ENCODE measurements at places on chromosomes 16 and 17. TPM values are rescaled to one million over a fixed set of nuclear protein-coding genes. Genes with fewer than 3 reads are reported as not detected.
A peak's percentile ranks its signal among the peaks of the same experiment; 100 is the strongest.

GRCh38 chr16:1747934-1748333 lies 23.4 kb downstream of the NME3 start:
- ATAC-seq = no peak

GRCh38 chr17:46020998-46021397 lies 21.9 kb downstream of the STH start:
- ATAC-seq = no peak

DNA sequence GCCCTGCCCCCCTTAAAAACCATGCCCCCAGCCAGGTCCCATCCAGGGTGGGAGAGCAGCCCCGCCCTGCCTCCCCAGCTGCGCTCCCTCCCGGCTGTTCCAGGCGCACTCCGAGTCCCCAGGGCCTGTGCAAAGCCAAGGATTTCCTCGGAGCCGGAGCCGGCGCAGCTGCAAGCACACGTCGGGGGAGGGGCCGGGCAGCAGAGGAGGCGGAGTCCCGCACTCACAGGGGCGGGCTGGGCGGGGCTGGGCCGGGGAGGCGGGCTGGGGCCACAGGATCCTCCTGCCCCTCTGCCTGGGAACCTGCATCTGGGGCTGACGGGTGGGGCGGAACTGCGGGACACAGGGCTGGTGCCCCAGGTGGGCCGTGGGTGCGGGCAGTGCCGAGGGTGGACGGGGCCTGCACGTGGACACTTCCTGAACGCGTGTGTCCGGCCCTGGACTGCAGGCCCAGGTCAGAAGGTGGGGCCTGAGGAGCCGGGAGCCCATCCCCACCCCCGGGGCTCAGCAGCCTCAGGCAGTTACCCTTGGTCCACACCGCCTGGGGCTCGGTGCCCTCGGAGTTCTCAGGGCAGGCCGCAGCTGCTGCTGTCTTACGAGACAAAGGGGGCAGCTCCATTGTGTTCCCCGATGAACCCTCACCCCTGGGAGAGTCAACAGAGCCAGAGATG lies 24.0 kb upstream of the SSTR5 start:
- peak; percentile 86 for ATAC-seq

- peak; percentile 57 for ATAC-seq
These were observed 19.2 kb upstream of the CACNG4 start for GRCh38 chr17:66945147-66945835.

- no peak for ATAC-seq
These were observed 33.5 kb downstream of the KANSL1 start for GRCh38 chr17:46159686-46160085.

- no peak for ATAC-seq
These were observed 11.1 kb downstream of the PTRH2 start for GRCh38 chr17:59695945-59696681.

GRCh38 chr17:35683591-35683990 lies 47.8 kb upstream of the RASL10B start:
- ATAC-seq = no peak

DNA sequence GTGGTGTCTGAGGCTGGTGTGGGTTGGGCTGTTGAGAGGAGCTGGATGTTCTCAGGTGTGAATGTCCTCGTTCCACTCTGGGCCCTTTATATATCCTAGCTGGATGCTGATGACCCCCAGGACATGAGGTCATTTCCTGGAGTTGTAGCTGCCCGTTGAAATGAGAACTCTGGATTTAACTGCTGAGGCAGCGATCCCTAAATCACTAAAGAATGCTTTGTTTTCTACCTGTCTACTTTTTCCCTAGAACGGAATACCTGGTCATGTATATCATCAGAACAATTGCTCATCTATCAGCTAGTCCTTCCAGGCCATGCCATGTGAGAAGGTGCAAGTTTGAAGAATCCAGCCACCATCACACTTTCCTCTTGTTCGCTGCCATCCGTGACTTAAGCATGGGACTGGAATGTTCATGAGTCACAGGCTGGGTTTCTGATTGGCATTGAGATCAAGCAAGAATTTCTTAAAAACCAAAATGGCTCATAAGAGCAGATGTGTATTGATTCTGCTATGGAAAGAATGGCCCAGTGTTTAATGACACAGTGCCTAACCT lies at the start of gene KRTAP2-3:
KRTAP2-3 (minus strand) TSS at position 63 of the 553 bp plus-strand sequence. CDS start 64 bp downstream, outside the sequence.
- no peak for ATAC-seq

DNA sequence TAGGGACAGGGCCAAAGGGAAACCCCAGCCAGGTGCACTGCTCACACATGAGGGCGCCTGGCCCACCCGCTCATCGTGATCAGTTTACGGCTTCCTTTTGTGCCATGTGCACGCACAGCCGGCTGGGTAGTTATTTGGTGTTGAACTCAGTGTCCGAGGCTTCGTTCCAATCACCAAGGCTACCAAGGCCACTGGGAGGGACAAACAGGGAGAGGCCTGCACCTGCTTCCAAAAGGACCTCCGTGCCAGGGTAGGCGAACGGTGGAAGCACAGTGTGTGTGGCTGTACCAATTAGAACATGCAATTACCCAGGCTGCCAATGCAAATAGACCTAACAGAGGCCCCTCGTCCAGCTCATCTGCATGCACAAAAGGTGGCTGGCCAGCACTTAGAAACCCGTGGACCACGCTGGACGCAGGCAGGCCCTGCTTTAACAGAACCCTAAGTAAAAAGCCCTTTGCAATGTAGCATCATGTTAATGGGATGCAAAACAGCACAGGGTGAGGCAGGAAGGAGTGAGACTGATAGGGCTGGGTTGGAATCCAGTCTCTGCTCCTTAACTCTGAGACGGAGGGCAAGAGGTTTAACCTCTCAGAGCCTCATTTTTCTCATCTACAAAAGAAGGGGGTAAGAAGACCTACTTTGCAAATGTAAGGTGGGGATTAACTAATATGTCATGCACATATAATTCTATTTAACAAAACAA lies 204.0 kb downstream of the XYLT1 start:
- peak; percentile 44 for ATAC-seq

DNA sequence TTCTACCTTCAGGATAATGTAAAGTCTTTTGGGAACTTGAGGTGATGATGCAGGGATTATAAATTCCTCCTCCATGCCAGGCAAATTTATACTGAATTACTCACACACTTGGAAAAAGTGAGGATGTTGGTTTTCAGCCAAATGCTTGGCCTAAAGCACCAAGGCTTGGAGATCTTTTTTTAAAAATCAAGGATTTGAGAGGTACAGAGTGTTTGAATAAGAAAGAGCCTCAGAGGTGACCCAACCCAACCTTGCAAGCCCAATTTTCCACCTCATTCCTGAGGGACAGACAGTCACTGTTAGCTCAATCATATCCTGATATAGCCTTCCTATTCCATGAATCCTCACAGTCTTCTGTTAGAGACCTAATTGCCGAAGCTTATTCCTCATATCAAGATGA lies 14.0 kb downstream of the GRIN2A start:
- no peak for ATAC-seq

DNA sequence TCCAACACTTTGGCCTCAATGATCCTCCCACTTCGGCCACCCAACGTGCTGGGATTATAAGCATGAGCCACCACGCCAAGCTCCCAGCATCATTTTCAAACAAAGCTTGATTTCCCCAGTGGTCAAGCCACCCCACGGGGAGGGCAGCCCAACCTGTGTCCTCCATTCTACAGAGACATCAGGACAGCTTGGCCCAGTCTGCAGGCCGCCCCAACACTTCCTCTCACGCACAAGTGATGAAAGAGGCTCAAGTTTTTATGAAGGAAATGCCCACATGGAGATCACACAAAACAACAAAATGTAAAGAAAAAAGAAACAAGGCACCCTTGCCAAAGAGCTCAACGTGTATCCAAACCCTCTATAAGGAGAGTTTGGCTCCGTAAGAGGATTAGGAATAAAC lies 112.4 kb downstream of the XYLT1 start:
- ATAC-seq = no peak

- no peak for ATAC-seq
These were observed 111.0 kb upstream of the CHMP6 start for GRCh38 chr17:80880648-80880985.

DNA sequence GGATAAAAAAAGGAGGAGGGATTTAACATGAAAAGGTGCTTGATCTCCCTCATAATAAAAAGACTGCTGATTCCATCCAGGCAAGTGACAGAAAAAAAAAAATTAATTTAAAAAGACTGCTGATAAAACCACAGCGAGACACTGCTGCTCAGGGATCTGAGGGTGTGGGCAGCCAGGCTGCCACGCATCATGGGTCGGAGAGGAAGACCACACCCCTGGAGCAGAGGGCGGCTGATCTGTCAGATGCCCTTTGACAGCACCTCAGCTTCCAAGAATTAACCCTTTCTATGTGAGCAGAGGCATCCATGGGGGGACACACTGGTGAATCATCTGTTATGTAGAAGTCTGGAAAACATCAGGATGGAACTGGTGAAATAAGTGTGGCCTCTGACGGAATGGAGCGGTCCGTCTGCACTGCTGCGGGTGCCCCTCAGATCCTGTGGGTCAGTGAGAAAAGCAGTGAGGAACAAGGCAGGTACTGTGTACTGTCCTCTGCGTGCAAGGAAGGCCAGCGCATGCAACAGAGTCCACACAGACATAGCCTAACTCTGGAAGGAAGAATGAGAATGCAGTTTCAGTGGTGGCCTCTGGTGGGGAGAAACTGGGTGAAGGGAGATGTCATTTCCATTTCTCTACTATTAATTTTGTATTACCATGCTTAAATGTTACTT lies 19.8 kb downstream of the MAPT start:
- no peak for ATAC-seq

- no peak for ATAC-seq
These were observed 147.0 kb upstream of the CIBAR2 start for GRCh38 chr16:85259115-85259831.

The METTL26 gene
- total RNA-seq = 67.6 TPM

The LRRC75A gene
- 4.3 TPM for total RNA-seq

The ACBD4 gene
- 5.9 TPM for total RNA-seq

The OR1F1 gene
- total RNA-seq = 1.4 TPM

The TPSAB1 gene
- not detected for total RNA-seq

The SLC13A2 gene
- total RNA-seq = 0.17 TPM

The SPN gene
- 0.33 TPM for total RNA-seq

The VPS9D1 gene
- total RNA-seq = 14.6 TPM

The KRT36 gene
- total RNA-seq = not detected

The GNAO1 gene
- total RNA-seq = 76.5 TPM

Measured in motor neuron (in vitro differentiated cells).